ENCODE measurements at places on chromosomes 2 and 18.

DNA sequence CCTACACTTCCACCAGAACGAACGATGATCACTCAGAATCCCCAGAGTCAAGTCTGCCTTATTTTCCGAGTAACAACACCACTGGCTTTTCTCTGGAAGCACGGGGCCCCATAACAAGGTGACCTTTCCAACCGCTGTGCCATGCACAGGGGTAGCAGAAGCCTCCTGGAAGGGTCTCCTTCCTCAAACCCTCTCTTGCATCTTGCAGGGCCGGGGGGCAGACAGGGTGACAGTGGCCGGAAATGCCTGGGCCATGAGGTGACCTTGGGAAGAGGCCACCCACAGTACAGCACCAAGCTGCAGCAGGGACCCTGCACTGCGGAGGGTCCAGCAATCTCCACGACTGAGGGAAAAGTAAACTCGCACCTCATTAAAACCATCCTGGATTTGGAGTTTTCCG is 108.5 kb downstream of the PXDN start:
- no peak for DNase-seq

DNA sequence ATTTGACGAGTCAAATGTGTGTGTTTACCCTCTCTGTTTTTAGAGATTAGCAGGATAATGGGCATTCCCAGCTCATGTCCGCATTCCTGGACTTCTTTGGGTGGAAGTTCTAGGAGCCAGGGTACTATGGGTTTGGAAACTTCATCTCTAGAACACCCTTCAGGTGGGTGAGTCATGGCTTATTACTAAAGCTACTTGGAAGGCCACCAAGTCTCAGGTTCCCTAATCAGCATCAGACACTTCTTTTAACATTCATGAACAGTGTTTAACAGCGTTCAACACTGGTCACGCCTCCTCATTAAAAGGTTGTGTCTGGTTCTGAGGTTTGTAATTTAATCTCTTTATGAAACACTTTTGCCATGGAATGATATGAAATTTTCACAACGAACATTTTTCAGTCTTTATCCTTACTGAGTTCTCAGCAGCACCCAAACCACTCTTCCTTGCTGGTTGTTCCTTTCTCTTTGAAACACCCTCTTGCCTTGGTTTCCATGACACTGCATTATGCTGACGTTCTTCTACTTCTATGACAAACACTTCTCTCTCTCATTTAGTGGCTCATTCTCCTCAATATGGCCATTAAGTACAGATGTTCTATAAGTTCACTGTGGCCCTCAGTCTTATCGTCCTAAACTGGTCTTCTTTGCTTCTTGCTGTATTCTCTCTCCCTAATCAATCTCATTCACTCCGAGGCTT is 49.3 kb downstream of the MMADHC start:
- DNase-seq, result no peak

DNA sequence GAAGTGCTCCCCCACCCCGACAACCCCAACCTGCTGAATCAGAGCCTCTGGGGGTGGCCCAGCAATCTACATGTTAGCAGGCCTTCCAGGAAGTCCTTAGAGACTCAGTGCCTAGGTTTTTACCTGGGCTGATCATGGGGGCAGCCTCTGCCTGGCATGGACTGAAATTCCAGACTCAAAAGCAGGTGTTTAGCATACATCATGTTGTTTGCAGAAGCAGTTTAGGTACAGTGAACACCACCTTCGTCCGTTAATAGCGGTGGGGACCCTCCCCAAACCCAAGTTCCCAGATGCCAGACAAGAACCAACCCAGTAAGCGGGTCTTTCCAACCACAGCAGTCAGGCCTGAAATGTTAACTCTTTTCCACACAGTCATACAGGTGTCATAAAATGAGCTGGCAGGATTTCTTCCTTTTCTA is 26.4 kb upstream of the GALR1 start:
- no peak for DNase-seq

GRCh38 chr18:24552218-24552617 is 91.8 kb downstream of the HRH4 start:
- no peak for DNase-seq

GRCh38 chr18:6449213-6449612 is 34.5 kb upstream of the L3MBTL4 start:
- no peak for DNase-seq

GRCh38 chr2:33134086-33134771 is 187.5 kb downstream of the LTBP1 start:
- DNase-seq, result no peak

GRCh38 chr2:217077831-217078407 is 218.1 kb upstream of the TNP1 start:
- DNase-seq, result no peak

GRCh38 chr2:33336036-33336625 is 140.3 kb upstream of the RASGRP3 start:
- DNase-seq, result no peak

DNA sequence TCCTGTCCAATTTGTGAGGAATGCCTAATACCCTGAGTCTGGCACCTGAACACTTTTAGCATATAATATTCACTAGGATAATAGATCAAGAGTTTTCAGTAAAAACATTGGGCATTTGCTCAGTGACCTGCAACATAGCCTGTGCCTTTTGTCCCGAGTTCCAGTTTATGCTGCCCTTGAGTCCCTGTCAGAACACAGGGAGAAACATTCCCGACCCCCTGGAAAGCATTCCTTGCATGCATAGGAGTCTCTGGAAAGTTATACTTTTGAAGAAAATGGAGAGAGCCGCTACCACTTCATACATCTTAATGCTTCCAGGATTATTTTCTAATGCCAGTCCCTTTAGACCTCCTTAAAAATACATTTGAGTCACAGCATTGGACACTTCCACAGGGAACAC is 107.3 kb downstream of the PLCL1 start:
- no peak for DNase-seq

All from NCI-H526 (cell line).